ENCODE measurements at places on chromosomes 1 and 21.

GRCh38 chr1:211355873-211356272, 29.2 kb downstream of the TRAF5 start:
- DNase-seq: no peak

DNA sequence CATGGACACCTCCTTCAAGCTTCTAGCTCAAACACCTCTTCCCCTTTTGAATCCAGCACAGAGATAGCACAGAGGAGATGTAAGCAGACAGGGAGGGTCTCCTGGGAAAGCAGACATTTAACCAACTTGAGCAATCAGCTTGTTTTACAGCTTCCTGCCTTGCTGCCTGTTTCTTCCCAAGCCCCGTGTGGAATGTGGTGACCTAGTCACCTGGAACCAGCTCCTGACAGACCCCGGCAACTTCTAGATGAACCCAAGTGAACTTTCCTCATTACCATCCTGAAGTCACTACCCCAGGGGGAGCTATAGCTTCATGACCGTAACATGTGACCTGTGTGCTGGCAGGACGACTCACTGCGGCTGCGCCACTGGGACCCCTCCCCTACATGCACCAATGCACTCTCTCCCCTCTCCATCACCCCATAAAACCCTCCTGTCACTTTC, 24.1 kb upstream of the TTF2 start:
- DNase-seq: no peak

- DNase-seq: no peak
Observed at GRCh38 chr1:15308621-15309027, 61.6 kb downstream of the FHAD1 start.

DNA sequence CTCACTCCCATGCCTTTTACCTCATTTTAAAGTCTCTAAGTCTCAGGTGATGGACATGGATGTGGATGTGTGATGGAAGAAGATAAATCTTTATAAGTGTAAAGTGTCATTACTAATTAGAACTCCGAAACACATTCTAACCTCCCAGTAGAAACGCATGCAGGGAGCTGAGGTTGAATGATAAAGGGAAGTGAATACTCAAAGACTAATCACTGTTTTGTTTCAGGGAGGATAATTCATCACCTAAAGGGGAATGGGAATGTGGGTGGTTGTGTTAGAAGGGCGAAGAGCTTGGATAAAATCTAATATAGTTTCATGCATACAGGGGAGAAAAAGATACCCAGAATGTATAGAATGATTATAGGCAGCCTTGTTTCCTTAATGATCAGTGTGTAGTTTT, 12.5 kb downstream of the NCAM2 start:
- DNase-seq: no peak

DNA sequence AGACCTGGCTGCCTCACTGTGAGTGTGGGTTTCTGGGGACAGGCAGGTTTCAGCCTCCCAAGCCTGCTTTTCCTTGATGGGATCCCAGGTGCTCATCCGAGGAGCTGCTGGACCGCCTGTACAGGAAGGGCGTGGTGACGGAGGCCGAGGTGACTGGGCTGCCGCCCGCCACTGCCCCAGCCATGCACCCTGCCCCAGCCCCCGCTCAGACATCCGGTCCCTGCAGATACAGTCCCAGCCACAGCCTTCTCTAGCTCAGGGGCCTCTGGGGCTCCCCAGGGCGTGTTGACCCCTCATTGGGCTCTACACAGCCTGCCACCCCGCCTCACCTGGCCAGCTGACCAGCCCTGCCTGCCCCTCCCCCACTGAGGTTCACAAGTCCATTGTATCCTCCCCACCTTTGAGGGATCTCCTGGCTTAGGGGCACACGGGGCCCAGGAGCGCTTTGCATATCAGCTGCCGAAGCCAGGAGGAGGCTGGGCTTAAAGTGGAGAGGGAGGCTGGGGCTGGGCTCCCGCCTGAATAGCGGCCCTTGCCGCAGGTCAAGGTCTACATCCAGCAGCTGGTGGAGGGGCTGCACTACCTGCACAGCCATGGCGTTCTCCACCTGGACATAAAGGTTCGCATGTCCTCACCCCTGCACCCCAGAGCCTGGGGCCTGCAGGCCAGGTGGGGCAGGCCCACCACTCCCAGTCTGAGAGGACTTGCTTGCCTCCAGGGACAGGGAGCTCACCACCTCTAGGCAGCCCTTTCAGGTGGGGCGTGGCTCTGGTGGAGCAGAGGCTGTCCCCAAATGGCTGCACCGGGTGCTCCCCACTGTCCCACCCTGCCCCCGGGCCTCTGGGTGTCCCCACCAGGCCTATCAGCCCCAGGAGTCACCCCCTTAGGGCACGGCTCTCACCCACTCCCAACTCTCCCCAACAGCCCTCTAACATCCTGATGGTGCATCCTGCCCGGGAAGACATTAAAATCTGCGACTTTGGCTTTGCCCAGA, 38.5 kb downstream of the TRIM11 start:
- DNase-seq: peak; percentile 54

GRCh38 chr1:186043296-186043695, 309.1 kb downstream of the HMCN1 start:
- no peak for DNase-seq

GRCh38 chr1:74504933-74505512, 7.4 kb downstream of the LRRC53 start:
- DNase-seq: no peak

DNA sequence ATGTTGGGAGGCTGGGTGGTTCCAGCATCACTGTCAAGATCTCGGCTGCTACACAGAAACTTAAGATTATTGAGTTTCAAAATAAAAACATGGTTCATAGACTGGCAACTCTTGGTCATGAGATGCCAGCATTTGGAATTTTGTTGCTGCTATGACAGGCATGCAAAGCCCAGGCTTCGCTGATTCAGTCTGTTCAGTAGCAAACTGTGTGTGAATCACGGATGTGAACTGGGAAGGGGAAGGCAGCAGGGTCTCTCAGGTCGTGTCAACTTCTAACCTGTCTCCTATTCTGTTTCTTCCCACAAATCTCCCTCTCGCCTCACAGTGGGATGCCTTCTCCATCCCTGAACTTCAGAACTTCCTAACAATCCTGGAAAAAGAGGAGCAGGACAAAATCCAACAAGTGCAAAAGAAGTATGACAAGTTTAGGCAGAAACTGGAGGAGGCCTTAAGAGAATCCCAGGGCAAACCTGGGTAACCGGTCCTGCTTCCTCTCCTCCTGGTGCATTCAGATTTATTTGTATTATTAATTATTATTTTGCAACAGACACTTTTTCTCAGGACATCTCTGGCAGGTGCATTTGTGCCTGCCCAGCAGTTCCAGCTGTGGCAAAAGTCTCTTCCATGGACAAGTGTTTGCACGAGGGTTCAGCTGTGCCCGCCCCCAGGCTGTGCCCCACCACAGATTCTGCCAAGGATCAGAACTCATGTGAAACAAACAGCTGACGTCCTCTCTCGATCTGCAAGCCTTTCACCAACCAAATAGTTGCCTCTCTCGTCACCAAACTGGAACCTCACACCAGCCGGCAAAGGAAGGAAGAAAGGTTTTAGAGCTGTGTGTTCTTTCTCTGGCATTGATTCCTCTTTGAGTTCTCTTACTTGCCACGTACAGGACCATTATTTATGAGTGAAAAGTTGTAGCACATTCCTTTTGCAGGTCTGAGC, 25.5 kb downstream of the EIF2D start:
- no peak for DNase-seq

DNA sequence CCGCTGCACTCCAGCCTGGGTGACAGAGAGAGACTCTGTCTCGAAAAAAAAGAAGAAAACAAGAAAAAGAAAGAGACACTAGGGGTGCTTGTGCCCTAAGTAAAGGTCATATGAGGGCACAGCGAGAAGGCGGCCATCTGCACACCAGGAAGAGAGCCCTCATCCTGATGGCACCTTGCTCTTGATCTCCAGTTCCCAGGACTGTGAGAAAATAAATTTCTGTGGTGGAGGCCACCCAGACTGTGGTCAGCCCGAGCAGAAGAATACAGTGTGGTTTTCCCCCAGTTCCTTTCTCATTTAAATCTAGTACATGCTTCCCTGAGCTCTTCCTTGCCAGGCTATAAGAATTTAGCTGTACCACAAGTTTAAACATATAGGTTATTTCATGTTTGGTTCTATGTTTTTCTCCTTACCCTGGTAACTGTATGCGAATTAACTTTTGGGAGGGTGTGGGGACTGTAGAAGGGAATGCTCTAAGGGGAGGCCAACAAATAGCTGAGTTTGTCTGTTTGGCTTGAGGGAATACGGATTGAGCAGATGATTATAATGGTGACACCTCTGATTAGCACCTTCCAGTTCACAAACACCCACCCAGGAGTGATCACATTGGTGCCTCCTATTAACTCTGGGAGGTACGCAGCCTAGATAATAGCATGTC, 119.6 kb upstream of the ERRFI1 start:
- DNase-seq: no peak

DNA sequence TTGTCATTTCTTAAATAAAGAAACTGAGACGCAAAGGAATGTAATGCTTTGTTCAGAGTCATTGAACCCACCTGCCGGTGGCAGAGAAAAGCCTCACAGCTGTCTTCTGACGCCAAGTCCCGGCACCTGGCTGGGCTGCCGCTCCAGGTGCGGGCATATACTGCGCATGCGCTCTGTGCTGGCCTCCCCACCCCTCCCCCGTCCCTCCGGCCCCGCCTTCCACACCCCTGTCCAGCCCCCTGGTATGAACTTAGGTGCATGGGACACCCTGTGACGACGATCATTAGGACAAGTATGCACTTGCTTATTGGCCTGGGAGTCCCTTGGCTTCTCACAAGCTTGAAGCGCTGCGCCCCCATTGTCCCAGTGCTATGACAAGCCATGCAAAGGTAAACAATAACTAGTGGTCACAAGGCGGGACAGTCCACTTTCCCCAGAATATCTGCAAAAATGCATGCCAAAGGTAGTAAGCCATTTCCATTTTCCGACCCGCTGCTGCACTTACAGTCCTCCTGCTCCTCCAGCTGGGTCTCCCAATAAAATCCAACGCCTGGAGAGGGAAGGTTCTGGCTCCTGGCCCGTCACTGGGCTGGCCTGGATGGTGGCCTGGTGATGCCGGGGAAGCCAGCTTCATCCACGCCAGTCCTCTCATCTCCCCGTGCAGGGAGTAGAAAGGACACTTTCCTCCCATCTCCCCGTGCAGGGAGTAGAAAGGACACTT, 100.4 kb downstream of the PSMG1 start:
- no peak for DNase-seq

DNA sequence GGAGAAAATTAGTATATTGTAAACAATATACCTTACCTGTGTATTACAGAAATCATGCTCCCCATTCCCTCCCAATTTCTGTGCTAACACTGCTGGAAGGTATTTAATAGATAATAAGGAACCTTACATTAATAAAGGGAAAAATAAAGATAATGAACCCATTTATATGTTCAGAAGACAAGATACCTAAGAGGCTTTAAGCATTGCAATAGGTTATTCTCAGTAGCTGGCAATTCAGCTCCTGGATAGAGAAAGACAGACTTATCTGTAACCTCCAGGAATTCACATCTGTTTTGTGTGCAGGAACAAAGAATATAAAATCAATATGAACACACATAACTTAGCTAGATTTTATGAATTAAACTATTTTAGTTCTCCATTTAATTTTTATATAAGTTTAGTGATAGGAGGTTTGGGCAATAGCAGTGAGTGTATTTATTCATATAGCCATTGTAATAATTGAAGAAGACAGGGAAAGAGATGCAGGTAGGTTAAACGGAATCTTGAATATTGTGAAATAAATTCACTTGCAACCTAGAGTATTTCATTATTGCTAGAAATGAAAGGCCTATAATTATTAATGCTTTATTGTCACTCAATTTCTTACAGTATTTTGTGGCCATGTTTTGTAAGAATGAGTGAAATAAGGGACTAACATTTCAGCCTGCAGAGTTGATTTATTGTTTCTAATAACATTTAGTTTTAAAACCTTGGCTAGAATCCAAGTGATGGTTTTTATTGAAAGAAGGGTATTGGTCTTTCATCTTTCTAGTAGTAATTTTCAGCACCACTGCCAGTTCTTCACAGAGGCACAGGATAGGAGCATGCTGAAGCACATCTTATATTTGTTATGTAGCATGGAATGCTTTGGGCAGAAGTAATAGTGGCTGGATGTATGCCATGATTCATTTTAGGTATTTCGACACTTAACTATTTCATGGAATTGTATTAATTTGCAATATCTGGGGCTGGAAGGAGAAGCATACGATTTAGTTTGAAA, 1.5 kb downstream of the XPR1 start:
- no peak for DNase-seq

- DNase-seq: no peak
Observed at GRCh38 chr1:168497376-168497950, 46.3 kb downstream of the XCL2 start.

- DNase-seq: no peak
Observed at GRCh38 chr1:23719162-23719820, 24.0 kb upstream of the ELOA start.

DNA sequence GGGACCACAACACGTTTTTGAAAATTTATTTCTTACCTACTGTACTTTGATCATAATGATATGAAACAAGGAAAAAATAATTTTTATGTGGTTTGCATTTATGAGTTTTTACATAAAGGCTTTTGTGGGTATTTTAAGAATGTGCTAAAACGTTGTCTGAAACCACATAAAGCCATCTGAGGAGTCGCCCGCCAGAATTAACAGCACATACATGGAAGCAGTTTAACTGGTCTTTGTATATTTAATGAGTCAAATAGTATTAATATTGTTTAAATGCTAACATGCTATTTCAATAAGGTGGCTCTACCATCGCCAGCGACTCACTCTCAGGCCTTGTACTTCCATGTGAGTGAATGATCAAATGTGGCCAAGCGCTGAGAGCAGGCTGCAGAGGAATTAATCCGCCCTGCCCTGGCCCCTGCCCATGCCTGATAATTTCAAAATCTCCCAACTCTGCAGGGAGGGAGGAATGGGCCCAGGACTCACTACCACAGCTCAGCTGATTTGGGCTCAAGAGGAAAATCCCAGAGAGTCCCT, 49.6 kb downstream of the SLC66A1 start:
- no peak for DNase-seq

- no peak for DNase-seq
Observed at GRCh38 chr1:192581131-192581927, 5.8 kb downstream of the RGS1 start.

DNA sequence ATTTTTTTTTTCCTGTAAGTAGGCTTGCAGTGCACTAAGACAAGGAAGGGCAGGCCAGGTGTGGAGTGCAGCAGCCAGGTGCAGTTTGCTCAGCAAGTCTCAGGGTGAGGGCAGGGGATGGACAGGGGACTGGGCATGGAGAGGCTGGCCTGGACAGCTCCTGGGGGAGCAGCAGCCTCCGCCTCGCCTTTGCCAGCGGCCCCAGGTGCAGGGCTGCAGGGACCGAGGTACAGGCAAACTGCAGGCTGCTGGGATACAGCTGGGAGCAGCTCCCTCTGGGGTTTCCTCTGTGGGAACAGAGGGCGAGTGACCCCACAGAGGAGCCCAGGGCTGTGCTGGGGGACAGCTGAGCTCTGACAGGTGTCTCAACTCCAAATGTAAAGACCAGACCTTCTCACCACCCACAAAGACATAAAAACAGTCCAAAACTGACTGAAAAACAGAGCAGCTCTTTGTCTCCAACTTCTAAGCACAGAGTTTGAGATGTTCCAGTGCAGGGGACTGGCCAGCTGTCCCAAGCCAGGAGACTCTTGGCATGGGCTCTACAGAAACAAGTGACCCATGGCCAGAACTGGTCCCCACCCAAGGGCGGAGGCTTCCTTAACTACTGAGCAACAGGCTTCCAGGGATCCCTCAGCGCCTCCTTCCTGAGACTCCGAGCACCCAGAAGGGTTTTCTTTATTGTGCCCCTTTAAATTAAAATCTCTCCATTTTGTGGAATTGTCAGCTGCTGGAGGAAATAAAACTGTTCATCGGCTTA, 27.7 kb upstream of the AJAP1 start:
- DNase-seq: no peak
